Cerebellar nuclear complex (tissue), 1 donor: ENCODE measurements at places on chromosomes 6 and 20.

DNA sequence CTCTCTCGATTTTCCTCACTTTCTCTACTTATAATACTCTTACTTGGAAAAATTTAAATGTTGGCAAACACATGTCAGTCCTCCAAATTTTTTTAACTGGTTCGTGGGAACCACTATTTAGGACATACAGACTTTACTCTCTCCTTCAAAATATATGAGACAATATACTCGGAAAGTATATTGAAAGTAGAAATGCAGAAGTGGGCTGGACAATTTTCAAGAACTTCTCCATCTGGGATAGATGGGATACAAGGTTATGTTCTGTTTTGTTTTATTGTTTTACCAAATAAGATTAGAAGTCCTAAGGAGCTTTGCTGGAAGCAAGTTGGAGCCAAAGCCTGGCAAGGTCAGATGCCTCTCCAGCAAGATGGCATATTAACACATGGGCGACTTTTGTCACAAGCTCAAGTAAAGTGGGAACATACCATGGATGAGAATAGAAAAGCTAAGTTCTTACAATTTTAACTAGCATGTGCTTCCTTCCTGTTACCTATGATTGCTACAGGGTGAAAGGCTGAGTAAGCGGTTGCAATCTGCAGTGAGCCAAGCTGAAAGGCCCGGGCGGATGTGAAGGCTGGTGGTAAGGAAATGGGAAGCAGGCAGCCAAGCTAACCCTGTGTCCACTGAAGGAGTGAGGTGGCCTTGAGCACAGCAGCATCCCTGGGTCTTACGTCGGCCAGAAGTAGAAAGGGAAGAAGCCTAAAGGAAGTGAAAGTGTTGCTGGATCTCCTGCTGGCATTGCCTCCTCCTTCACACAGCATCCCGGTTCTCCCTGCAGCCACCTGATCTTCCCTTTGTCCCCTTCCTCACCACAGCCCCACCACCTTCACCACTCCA, 7.1 kb downstream of the MAP3K5 start:
- DNase-seq, result no peak

GRCh38 chr6:89037141-89037900, 43.2 kb upstream of the PNRC1 start:
- no peak for DNase-seq

DNA sequence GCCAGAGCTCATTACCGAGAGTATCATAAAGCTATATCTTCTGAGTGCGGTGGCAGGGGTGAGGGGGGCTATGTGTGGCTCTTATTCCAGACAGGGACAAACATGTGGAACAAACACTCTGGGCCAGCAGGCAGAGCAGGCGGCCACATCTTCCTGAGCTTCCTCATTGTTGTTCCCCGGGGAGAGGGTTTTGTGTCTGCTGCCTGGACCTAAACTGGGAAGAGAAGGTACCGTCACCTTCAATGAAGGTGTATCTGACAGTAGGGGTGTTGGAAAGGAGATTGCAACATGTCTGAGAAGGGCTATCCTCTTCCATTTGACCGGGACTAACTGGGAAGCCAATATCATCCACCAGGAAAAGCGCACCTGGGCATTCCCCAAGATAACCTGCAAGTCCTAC, 1.6 kb upstream of the TFAP2D start:
- no peak for DNase-seq

- DNase-seq, result peak; percentile 25
These were observed 31.8 kb upstream of the GMPR start for GRCh38 chr6:16206595-16207037.
